ENCODE measurements at places on chromosomes 4 and X.

GRCh38 chr4:132195176-132195575 lies 953.9 kb upstream of the PCDH10 start:
- DNase-seq, result no peak

GRCh38 chrX:1249101-1249887 lies 19.3 kb upstream of the CSF2RA start:
- DNase-seq, result no peak

GRCh38 chr4:675036-675882 lies 917 bp downstream of the MYL5 start:
- no peak for DNase-seq

- peak; percentile 76 for DNase-seq
Observed at GRCh38 chr4:141002323-141002805, 130.9 kb downstream of the RNF150 start.

GRCh38 chr4:83036991-83037665 lies 2.1 kb downstream of the COPS4 start:
- DNase-seq, result no peak

- DNase-seq, result no peak
Observed at GRCh38 chr4:9898596-9899305, 117.3 kb downstream of the DRD5 start.

DNA sequence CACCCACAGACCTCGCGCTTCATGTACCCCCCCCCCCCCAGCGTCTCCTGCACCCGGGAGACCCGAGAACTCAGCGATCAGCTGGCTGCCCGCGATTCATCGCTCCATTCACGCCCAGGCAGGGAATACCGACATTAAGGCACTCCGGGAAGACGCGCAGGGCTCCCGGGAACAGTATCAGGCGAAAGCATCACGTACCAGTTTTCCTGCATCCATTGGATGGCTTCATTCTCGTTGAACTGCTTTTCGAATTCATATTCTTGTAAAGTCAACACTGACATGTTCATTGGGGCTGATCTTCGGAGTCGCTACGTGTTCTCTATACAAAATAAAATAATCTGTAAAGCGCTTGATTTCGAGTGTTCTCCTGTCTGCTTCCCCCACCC lies 373 bp downstream of the ELOVL6 start:
- no peak for DNase-seq

DNA sequence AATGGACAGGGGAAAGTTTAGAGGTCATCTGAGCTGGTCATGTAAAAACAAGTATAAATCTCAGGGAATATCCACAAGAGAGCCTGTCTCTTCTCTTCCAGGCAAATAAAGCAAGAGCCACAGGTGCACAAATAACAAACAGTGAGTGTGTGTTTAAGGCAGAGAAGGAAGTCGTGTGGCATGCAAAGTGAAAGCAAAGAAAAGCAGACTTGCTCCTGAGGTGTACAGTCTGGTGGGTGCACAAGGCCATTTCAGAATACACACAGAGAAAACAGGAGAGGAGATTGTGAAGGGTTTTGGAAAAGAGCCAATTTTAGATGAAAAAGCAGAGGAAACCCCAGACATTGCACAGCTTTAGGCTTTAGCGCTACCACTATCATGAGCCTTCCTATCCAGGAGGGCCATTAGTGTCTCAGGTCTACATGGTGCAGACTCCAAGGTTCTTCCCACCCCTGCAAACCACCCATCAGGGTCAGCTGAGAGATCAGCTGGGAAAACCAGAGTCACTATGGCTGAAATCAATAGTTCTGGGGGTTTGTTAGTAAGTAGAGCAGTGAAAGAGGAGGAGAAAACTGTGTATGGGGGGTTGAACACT lies 355.8 kb downstream of the KLHL4 start:
- no peak for DNase-seq

DNA sequence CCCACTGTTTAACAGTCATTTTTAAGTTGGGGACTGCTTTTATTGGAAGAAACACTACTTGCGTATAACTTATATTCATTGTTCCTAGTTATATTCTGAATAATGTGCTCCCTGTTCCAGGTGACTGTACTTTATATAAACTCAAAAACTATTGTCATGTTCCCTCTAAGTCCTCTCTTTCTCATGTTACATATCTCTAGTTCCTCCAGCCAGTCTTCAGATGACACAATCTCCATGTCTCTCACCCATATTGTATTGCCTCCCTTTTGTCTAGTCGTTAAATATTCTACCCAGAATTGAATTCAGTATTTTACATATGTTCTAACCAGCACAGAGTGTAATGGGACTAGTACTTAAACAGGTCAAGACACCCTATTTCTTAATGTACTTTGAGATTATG lies 5.3 kb downstream of the VAMP7 start:
- DNase-seq, result no peak

DNA sequence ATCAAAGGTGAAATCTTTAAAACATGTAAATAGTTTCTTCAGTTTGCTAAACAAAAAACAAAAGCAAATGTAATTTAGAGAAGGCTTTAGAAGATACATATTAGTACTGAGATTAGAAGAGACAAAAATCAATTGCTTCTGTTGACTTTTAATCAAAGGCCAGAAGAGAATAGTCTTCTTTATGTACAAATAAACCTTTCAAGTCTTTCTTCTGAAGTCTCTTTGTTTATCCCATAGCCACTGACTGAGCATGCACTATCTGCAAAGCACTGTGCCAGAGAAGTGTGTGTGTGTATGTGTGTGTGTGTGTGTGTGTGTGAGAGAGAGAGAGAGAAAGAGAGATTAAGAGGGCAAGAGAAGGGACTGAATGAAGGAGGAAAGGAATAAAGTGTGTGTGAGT lies 198.4 kb downstream of the GLUD2 start:
- no peak for DNase-seq

- DNase-seq, result no peak
Observed at GRCh38 chr4:2595436-2595835, 59.0 kb downstream of the FAM193A start.

DNA sequence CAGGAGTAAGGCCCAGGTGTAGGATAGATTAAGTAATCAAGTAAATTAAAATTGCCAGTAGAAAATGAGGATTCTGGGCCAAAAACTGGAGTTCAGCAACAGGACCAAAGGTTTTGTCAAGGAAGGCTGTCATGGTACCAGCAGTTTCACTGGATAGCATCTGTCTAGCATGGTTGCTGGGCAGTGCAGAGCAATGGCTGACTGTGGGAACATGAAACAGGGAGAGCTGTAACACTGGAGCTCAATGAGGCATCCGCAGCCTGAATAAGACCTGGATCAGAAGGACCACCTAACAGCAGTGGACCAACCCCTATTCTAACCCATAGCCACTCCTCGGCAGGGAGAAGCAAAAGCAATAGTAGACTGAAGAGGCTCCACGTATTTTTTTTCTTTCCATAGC lies 132.4 kb downstream of the ATOH1 start:
- DNase-seq, result no peak

DNA sequence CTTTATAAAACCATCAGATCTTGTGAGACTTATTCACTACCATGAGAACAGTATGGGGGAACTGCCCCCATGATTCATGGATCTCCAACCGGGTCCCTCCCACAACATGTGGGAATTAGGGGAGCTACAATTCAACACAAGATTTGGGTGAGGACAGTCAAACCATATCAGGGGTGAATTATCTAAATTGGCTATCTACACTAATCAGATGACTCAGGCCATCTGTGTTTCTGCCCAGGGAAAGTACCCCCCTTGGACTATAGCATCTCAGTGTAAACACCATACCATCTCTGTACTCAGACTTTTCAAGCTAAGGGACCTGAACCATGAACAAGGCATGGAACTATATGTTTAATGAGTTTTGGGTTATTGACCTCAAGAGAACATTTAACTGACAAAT lies 76.8 kb downstream of the LNX1 start:
- DNase-seq, result no peak

DNA sequence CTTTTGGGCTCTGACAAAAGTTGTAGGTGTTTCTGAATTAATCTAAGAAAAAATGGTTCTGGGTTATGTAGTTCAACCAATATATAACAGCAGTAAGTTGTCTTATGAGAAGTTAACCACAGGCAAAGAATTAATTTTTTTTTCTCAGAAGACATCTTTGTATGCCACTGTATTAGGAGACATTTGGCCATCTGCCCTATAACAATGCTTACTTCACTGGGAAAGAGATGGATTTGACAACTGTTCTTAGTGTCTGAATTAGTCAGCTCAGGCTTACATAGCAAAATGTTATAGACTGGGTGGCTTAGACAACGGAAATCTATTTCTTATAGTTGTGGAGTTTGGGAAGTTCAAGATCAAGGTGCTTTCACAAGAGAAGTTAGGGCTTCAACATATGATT lies 508.1 kb downstream of the STIM2 start:
- no peak for DNase-seq

GRCh38 chr4:119110121-119110520 lies 25.5 kb upstream of the MYOZ2 start:
- no peak for DNase-seq

- DNase-seq, result peak; percentile 10
Observed at GRCh38 chr4:5474756-5475155, 233.6 kb downstream of the EVC2 start.

- DNase-seq, result no peak
Observed at GRCh38 chrX:19911784-19912183, 24.4 kb upstream of the SH3KBP1 start.

DNA sequence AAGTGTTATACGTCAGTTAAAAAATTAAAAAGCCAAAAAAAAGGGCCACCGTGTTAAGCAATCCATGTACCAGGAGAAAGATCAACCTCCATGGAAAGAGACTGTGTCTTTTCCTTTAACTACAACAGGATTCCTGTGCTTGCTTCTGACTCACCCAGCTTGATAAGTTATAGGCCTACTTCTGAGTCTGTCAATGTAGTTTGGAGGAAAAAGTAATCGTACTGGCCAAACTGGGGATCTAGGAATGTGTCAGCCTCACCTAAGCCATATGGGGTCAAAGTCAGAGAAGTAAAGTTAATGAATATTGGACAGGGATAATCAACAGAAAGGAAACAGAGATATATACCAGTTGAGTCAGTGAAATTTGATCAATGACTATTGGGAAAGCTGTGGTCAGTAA lies 470.8 kb upstream of the SLIT2 start:
- DNase-seq, result no peak

DNA sequence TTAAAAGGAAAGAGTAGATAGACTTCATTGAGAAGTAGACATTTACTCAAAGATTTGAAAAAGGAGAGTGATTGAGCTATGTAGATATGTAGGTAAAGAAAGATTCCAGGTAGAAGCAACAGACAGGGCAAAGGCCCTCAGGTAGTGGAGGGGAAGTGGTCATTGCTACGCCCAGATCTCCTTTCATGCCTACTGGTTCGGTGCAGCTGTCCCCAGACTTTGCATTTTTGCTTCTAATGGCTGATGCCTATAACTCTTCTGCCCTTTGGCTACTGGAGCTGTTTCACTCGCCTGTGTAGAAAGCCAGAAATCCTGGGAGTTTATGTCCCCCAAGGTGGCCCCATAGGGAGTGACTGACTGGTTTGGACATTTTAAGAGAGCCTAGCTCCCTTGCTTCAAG lies 16.9 kb upstream of the ARMCX2 start:
- no peak for DNase-seq

DNA sequence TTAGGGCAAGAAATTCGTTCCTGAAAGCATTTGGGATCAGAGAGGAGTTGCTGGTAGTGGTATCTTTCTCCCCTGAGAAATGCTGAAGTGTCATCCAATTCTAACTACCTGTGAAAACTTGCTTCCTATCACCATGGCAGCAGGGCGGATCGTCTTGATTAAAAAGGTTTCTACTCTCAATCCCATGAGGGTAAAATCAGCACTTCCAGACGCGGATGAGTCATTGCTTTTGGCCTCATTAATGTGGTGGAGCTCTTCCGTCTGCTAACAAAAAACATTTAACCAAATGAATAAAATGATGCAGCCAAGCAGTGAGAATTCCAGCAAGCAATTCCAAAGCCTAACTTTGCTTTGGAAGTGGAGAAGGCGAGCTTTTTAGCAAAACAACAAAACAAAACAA lies 325.6 kb downstream of the CAMK2D start:
- DNase-seq, result no peak

DNA sequence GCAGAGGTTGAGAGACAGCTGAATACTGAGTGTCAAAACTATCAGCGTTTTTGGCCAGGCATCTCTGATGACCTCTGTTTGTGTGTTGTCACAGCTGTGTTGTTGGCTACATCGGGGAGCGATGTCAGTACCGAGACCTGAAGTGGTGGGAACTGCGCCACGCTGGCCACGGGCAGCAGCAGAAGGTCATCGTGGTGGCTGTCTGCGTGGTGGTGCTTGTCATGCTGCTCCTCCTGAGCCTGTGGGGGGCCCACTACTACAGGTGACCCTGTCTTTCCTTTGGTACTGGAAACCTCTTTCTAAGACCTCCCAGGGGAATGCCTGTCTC lies 86.9 kb downstream of the EGF start:
- no peak for DNase-seq

GRCh38 chr4:66728280-66728679 lies 817.0 kb downstream of the CENPC start:
- no peak for DNase-seq

DNA sequence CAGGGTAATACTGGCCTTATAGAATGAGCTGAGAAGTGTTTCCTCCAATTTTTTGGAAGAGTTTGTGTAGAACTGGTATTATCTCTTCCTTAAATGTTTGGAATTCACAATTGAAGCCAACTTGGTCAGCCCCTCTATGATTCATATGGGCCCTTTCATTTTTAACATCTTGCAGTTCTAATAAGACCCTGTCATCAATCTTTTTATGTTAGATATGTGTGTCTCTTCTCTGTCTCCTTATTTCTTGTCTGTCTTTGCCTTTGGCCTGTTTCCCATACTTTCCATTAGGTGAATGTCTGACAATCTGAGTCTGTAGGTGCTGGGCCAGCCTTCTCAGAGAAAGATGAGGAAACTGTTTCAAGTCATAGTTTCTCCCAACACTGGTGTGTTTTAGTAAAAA lies 88.7 kb downstream of the SLC16A2 start:
- DNase-seq, result no peak

DNA sequence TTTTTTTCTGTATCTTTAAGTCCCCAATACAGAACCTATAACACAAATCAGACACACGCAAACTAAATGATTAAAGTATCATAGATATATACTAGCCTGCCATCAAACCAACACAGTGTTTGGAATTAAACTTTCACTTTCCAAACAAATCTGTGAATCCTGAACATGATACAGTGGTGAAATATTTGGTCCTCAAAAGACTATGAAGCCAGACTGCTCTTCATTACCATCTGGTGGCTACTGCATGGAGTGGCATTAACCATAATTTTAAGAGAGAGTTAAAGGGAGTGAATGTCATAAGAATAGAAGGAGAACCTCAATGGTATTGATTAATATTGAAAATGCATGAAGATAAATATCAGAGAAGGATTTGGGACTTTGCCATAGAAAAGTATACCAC lies 9.2 kb upstream of the GABRA4 start:
- DNase-seq, result no peak

All from non-pigmented ciliary epithelial cell (primary cell).